Heart left ventricle (tissue), 16 donors: ENCODE measurements at places on chromosomes 3 and 15. TPM values are rescaled to one million over a fixed set of nuclear protein-coding genes. Genes with fewer than 3 reads are reported as not detected.

DNA sequence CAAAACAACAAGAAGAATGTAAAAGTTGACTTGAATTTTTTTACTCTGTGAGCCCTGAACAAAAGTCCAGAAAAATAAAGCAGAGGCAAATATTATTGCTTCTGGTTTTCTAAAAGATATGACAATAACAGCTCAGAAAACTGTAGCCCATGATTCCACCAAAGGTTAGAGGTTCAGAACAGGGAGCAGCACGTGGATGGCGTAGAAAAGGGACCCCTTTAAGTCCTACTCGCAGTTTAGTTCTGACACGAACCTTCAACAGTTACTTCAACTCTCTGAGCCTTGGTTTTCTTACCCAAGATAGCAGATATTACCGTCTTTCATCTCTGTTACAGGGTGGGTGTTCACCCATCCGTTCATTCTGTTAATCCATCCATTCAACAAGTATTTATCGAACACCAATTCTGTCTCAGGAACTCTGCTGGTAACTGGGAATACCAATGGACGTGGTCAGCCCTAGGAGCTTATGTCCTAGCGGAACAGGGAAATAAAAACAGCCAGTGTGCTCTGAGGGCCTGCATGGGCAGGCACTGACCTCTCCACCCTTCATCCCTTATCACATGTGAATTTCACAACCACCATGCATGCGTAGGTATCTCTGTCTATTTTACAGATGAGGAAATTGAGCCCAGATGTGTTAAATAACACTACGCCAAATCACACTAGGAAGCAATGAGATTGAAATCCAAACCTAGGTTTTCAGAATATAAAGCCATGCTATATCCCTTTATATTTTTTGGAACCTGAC, 274.2 kb upstream of the ICE2 start:
- no peaks in the 10 kb centered on the region for H3K27me3 ChIP-seq
- H3K4me1 ChIP-seq = peaks cover 18% of the 10 kb centered on the region
- no peaks in the 10 kb centered on the region for H3K36me3 ChIP-seq
- peak overlapping the region; percentile 81 for H3K27ac ChIP-seq

DNA sequence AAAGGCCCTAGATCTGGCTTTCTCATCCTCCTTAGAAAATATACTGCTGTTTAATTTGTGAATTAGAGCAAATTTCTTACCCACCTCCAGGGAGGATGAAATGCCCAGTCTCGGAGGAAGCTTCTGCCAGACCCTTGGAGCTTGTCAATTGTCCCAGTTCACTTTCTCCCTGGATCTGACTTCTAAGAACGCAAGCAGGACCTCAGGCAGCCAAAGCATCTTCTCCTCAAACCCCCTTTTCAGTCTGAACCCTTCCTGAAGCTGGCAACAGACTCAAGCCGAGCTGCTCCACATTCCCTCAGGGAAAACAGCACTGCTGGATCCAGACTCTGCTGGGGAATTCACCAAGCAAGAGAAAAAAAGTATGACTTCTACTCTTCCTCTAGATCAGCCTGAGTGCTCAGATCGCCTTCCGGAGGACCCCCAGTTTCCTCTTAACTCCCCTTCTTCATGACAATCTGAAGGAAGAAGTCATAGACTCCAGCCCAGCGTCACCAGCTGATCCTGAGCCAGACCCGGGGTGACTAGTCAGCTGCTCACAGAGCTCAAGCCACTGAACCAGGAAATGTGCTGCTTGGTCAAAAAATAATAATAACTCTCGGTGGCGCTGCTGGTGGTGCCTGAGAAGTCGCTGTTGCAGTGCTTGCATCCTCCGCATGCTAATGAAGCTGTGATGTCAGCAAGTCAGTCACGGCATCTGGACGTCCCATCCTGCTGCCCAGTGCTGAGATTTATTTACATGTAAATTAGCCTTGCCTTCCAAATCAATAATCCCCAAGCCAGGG, at the start of gene PRICKLE2:
Gene PRICKLE2 (minus strand): TSS at position 641 of the 785 bp plus-strand sequence. CDS start 26,539 bp downstream, outside the sequence.
- no peaks in the 10 kb centered on the region for H3K27me3 ChIP-seq
- no peaks in the 10 kb centered on the region for H3K36me3 ChIP-seq
- peaks cover 62% of the 10 kb centered on the region for H3K4me1 ChIP-seq
- DNase-seq = peak; percentile 85

DNA sequence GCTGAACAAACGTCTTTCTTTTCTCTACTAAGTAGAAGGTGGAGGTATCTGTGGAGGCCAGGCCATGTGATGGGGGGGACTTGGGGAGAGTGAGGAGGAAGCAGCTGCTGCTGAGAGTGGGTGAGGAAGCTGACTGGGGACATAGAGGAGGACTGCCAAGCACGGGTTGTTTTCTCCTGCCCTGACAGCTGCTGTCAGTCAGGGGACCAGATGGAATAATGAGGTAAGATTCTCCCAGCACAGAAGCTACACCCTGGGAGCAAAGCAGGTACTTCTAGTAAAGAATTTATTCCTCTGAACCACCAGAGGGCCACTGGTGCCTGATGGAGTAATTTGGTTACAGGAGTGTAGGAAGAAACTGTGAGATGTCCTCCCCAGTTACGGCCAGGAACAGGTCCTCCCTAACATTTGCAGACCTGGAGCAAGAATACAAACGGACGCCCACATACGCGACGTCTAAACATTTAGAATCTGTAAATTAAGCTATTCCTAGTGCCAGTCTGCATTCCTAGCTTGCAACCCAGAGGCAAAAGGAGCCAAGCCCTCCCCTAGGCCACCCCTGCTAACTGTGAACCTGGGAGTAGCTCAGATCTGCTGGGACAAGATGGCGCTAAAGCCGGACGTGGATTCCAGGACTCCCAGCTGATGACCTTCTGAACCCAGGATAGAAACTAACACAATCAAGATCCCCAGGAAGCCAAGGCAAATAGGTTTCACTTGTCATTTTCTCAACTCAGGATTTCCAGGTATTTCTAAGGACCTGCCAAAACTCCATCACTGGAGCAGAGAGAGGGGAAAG, 14.8 kb downstream of the CRYGS start:
- no peaks in the 10 kb centered on the region for H3K36me3 ChIP-seq
- no peaks in the 10 kb centered on the region for H3K27me3 ChIP-seq
- H3K4me1 ChIP-seq = no peaks in the 10 kb centered on the region
- H3K27ac ChIP-seq = no peak overlapping the region

DNA sequence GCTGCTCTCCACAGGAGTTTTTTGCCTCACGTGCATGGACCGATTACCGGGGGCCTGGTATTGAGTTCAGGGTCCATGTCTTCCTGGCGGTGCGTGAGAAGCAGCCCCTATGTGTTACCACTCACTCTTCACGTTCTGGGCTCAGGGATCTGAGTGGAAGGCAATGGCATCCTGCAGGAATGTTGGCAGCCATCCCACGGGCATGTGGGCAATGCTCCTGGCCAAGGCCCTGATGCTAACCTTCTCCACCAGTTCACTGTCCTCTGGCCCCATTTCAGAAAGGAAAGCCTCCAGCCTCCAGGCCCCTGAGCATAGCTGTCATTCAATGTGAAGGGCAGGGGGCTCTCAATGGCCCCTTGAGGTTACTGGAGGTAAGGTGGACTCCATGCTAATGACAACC, 43.0 kb upstream of the KY start:
- H3K36me3 ChIP-seq = no peaks in the 10 kb centered on the region
- peaks cover 11% of the 10 kb centered on the region for H3K4me1 ChIP-seq
- DNase-seq = peak; percentile 92
- no peaks in the 10 kb centered on the region for H3K27me3 ChIP-seq
- no peak overlapping the region for H3K27ac ChIP-seq

DNA sequence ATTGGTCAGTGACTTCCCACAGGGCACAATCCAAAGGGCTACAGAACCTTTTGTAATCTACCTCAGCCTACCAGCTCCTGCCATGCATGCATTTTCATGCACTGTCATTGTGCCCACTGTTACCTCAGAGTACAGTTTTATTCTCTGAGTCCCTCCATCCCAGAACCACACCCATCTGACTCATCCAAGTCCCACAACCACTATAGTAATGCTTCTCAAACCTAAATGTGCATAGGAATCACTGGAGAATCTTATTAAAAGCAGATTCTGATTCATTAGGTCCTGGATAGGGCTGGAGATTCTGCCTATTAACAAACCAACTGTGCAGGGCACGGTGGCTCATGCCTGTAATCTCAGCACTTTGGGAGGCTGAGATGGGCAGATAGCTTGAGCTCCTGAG, 3.7 kb upstream of the B3GALNT1 start:
- no peaks in the 10 kb centered on the region for H3K4me1 ChIP-seq
- H3K4me3 ChIP-seq = no peak overlapping the region
- H3K27me3 ChIP-seq = no peaks in the 10 kb centered on the region
- DNase-seq = no peak

DNA sequence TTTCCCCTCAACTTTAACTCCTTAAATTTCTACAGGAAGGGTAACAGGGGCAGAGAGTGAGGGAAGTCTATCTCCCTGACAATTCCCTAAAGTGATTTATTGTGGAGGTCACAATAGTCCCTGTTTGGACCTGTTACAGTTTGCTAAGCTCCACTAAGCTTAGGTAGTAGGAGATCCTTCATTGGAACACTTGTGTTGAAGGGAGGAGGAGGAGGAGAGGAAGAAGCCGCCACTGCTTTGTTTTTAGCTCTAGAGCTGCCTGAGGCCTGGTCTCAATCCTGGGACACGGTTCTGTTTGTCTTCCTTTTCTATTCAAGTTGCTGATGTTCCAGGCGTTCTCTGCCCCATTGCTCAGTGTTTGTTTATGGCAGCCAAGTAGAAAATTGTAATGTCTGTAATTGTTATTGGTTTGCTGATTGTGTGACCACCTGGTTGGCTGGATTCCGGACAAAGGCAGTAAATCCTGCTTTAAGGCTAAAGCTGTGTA, 48.4 kb downstream of the HES1 start:
- no peak overlapping the region for H3K4me3 ChIP-seq
- H3K4me1 ChIP-seq = no peaks in the 10 kb centered on the region
- H3K36me3 ChIP-seq = no peaks in the 10 kb centered on the region
- no peak for DNase-seq

- no peak overlapping the region for H3K4me3 ChIP-seq
- DNase-seq = no peak
- peaks cover 26% of the 10 kb centered on the region for H3K4me1 ChIP-seq
Measured at GRCh38 chr15:41490355-41490754, 3.3 kb upstream of the ITPKA start.

DNA sequence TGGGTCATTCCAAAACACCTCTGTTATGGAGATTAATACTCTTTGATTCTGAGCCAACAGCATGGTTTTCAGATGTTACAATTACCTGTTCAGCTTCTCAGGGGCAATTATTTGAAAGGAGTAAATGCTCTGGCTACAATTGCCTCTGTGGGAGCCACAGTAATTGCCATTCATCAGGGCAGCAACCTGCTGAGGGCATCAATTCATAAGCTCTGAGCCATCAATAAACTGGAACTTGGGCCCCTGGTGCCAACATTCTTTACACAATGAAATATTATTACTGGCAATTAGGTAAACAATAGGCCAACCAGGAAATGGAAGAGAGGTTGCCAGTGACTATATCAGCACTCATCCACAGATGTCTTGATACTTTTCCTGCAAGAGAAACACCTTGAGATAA, 660.8 kb downstream of the MECOM start:
- H3K4me1 ChIP-seq = no peaks in the 10 kb centered on the region
- H3K27ac ChIP-seq = no peak overlapping the region
- DNase-seq = no peak
- no peak overlapping the region for H3K4me3 ChIP-seq
- H3K36me3 ChIP-seq = no peaks in the 10 kb centered on the region
- no peaks in the 10 kb centered on the region for H3K27me3 ChIP-seq

DNA sequence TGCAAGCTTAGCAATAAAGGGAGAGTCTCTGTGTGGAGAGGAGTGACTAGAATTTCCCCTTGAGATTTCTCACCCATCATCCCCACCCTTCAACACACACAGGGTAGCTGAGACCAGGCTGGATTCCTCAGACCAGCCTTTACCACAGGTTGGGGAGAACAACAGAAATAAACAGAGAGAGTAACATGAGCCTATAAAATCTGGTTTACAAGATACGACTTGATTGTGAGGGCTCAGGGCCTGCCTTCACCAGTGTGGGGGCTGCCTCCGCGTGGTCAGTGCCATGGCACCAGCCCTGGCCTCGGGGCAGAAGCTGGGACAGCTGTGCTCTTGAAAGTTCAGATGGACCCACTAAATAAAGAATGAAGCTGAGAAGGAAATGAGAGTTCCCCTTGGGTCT, 14.6 kb upstream of the MAGEF1 start:
- DNase-seq = no peak
- no peaks in the 10 kb centered on the region for H3K27me3 ChIP-seq
- H3K27ac ChIP-seq = no peak overlapping the region
- no peaks in the 10 kb centered on the region for H3K36me3 ChIP-seq

- no peaks in the 10 kb centered on the region for H3K36me3 ChIP-seq
- no peak overlapping the region for H3K4me3 ChIP-seq
- no peaks in the 10 kb centered on the region for H3K4me1 ChIP-seq
- no peaks in the 10 kb centered on the region for H3K27me3 ChIP-seq
- no peak overlapping the region for H3K27ac ChIP-seq
Measured at GRCh38 chr3:113329757-113330156, 111.5 kb downstream of the CFAP44 start.

- H3K27ac ChIP-seq = no peak overlapping the region
- no peaks in the 10 kb centered on the region for H3K36me3 ChIP-seq
- H3K27me3 ChIP-seq = peaks cover 64% of the 10 kb centered on the region
- H3K4me3 ChIP-seq = no peak overlapping the region
- no peaks in the 10 kb centered on the region for H3K4me1 ChIP-seq
Measured at GRCh38 chr3:127428344-127428997, 140.6 kb upstream of the PRR20G start.

DNA sequence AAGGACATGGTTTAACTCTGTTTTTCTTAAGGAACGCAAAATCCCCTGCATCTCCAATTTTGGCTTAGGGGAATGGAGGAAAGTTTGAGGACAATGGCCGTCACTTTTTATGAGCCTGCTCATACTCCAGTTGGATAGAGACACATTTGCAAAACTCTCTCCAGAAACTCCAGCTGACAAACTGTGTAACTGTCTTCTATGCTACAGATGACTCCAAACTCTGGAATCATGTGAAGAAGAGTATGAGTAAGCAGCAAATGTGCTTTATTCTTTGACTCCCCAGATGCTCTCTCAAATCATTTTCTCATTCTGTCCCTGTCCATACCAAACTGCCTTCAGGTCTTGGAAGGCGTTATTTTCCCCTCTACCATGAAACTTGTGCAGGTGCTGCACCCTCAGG, 226.5 kb upstream of the GPR149 start:
- H3K4me1 ChIP-seq = no peaks in the 10 kb centered on the region
- no peak overlapping the region for H3K27ac ChIP-seq
- no peaks in the 10 kb centered on the region for H3K36me3 ChIP-seq
- H3K27me3 ChIP-seq = no peaks in the 10 kb centered on the region
- no peak for DNase-seq
- no peak overlapping the region for H3K4me3 ChIP-seq

GRCh38 chr3:182349051-182349450, 444.3 kb upstream of the ATP11B start:
- H3K4me3 ChIP-seq = no peak overlapping the region
- no peak for DNase-seq
- H3K4me1 ChIP-seq = no peaks in the 10 kb centered on the region
- no peak overlapping the region for H3K27ac ChIP-seq
- H3K36me3 ChIP-seq = no peaks in the 10 kb centered on the region

- no peak overlapping the region for H3K27ac ChIP-seq
- no peaks in the 10 kb centered on the region for H3K4me1 ChIP-seq
- H3K27me3 ChIP-seq = no peaks in the 10 kb centered on the region
Measured at GRCh38 chr3:14767245-14768051, 51.3 kb upstream of the FGD5 start.

Gene STAC
- total RNA-seq = not detected

Gene EMC7
- 28.9 TPM for total RNA-seq

Gene SUSD5
- 7.8 TPM for total RNA-seq

Gene AMOTL2
- 54.3 TPM for total RNA-seq

Gene C2CD4A
- total RNA-seq = not detected

Gene PLSCR1
- 19.2 TPM for total RNA-seq

Gene FAM43A
- total RNA-seq = 14.4 TPM

Gene SLC12A1
- total RNA-seq = not detected

Gene UQCC5
- total RNA-seq = 2.0 TPM

Gene CLPX
- total RNA-seq = 46.5 TPM
